ENCODE measurements at places on chromosomes 4 and X.

GRCh38 chr4:182427554-182427953, 184.4 kb downstream of the TENM3 start:
- no peak for DNase-seq

- no peak for DNase-seq
Measured at GRCh38 chrX:133151336-133151735, 54.4 kb upstream of the USP26 start.

DNA sequence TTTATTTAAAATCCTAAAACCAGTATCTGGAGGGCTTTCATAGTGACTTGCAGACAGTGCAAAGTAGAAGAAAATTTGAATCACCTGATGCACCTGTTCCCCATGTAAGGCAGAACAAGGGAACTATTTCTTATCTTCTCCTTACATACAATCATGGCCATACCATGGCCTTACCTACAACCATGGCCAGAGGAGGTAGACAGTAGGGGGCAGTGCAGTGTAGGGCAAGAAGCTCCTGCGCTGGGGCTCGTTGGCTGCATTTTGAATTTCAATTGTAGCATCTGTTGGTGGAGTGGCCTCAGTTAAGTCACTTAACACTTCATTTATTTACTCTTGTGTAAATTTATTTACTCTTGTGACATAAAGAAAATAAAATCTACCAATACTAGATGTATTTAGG, 33.0 kb downstream of the GALNTL6 start:
- DNase-seq = no peak

DNA sequence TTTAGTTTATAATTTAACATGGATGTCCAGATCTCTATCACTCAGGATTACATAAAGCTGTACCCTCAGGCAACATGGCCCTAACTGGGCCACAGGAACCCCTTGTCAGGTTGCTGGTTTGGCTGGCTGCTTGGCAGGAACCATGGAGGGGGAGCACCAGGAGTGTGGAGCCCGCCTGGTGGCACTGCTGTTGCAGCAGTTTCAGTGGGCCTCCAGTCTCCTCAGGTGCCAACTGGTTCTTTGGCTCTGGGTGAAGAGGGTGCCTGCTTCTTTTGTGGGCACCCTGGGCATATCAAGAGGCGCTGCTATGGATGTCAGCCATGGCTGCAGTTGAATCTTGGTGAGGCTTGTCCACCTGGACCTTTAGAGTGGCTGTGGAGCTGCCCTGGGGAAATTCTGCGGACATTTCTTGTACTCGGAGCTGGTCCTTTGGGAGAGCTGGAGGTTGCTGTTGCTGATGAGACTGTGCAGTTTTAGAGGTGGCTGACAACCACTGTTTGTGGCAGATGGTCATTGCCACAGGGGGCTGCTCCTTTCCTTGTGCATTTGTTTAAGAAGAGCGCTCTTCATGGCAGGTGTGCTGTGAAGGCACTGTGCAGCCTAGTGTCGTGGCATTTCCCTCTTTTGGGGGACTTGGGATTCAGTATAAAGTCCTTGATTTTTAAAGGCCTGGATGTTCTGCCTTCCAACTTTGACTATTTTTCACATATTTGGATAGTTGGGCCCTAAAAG, 10.3 kb upstream of the SMIM14 start:
- DNase-seq = no peak
